ENCODE measurements at places on chromosomes 1 and 21. TPM values are rescaled to one million over a fixed set of nuclear protein-coding genes. Genes with fewer than 3 reads are reported as not detected.

The CASQ2 gene
- 0.12 TPM for total RNA-seq

The PTGS2 gene
- not detected for total RNA-seq

The CFHR1 gene
- total RNA-seq, result 0.56 TPM

The RGS16 gene
- total RNA-seq, result 6.4 TPM

The LEFTY2 gene
- total RNA-seq, result not detected

The SPATA45 gene
- 0.68 TPM for total RNA-seq

The SETDB1 gene
- 77.9 TPM for total RNA-seq

The SAMD13 gene
- 2.3 TPM for total RNA-seq

GRCh38 chr1:65844296-65844695 is 51.6 kb downstream of the PDE4B start:
- DNase-seq, result no peak

DNA sequence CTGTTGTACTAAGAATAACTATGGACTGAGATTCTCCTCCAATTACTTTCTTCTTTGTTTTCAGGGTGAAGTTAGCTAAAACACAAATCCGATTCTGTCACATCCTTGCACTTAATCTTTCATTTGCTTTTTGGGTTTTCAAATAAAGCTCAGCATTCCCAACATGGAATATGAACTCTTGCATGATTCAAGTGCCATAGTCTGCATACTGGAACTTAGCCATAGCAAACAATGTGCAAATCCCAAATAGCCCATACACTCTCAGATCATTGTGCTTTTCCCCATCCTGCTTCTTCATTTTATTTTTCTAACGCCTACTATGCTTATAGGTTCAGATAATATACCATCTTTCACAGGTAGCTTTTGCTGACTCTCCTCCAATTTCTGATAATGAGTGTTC is 455.8 kb upstream of the PRMT6 start:
- no peak for DNase-seq

DNA sequence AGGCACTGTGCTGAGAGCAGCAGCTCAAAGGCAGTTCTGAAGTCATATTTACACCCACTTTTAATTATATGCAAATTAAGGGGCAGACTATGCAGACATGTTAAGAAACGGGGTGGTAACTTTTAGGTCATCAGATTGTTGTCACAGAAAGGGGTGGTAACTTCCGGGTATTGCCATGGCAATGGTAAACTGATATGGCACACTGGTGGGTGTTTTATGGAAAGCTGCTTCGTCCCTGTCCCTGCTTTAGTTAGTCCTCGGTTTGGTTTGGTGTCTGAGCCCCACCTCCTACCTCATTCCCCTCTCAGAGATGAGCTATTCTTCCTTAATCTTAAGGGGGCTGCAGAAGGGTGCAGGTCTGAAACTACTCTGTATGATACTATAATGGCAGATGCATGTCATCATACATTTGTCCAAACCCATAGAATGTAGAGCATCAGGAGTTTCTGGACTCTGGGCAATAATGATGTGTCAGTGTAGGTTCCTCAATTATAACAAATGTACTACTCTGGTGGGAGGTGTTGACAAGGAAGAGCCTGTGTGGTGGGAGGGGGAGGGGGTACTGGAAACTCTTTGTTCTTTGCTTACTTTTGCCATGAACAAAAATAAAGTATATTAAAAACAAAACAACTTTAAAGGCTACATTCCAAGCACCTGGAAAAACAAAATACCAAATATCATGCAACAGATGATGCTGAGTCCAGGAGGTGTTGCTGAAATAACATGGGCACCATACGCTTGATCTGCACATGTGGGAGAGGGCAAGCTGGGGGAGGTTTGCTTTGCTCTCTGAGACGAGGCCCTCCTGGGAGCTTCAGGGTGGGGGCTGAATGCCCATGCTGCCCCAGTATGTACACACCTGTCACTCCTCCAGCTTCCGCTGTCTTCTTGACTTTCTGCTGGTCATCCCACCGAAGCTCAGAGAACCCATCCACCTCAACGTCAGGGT is 6.3 kb downstream of the PARP1 start:
- DNase-seq, result no peak

DNA sequence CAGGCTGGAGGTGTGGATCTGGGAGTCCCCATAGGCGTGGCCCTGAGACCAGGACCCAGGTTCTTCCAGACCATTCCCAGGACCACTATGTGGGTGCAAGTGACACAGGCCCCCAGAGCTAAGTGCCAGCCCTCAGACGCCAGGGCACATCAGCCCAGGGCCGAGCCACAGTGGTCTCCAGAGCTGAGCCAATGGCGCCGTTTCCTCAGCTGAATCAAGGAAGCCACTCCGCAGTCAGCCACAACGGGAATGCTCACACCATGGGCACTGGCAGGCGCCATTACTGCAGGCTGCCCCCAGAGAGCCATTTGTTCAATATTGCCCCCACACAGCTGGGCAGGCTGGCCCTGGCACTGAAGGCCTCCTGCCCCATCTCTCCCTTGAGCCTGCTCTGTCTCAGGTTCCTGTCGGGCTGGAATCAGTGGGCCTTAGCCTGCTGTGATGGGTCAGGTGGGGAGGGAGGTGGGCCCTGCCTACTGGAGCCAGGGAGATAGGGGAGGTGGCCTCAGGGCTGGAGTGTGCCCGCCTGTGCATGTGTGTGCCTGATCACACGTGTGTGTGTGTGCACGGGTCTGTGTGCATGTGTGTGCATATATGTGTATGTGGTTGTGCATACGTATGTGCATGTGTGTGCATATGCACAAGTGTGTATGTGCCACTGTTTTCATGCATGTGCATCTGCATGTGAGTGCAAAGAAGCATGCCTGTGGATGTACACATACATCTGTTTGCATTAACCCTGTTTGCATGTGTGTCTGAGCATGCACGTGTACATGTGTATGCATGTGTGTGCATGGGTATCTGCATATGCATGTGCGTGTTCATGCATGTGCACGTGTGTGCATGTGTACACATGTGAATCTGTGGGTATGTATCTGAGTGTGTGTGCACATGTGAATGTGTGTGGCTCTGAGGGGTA is 6.1 kb downstream of the GJC2 start:
- no peak for DNase-seq

- DNase-seq, result no peak
Observed at GRCh38 chr1:31241321-31241720, 1.6 kb upstream of the NKAIN1 start.

GRCh38 chr1:225815526-225816178 is 5.7 kb downstream of the EPHX1 start:
- DNase-seq, result no peak

DNA sequence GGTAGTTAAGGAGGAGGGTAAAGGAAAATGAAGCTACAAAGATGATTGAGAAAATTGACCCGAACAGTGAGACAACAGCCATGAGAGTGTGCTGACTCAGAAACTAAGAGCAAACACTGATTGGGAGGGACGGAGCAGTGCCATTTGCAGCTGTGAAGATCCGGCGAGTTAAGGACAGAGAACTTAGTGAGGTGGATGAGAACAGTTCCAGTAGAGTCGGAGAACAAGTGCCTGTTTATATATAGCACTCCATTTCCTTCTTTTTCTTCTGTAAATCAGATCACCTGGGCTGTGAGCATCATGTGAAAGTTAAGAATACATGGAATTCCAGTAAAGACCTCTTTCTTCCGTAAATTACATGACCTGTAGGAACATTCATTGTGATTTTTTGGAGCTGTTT is 145.7 kb downstream of the KCNK2 start:
- no peak for DNase-seq

DNA sequence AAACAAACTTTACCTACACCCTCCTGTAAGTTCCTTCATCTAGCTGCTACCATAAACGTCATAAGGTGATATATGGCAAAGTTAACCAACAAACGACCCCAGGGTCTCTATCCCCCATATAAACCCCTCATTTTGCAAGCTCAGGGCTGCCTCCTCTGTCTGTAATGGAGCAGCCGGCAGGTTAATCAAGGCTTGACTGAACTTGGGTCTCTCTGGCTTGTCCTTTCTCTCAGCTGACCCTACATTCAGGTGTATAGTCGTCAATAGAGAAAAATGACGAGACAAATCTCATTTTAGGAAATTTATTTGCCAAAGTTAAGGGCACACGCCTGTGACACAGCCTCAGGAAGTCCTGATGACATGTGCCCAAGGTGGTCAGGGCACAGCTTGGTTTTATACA is 67.4 kb downstream of the WDR4 start:
- no peak for DNase-seq

- DNase-seq, result no peak
Observed at GRCh38 chr1:161091093-161091492, 1.7 kb upstream of the NECTIN4 start.

GRCh38 chr1:171739656-171740055 is 2.2 kb downstream of the VAMP4 start:
- no peak for DNase-seq

DNA sequence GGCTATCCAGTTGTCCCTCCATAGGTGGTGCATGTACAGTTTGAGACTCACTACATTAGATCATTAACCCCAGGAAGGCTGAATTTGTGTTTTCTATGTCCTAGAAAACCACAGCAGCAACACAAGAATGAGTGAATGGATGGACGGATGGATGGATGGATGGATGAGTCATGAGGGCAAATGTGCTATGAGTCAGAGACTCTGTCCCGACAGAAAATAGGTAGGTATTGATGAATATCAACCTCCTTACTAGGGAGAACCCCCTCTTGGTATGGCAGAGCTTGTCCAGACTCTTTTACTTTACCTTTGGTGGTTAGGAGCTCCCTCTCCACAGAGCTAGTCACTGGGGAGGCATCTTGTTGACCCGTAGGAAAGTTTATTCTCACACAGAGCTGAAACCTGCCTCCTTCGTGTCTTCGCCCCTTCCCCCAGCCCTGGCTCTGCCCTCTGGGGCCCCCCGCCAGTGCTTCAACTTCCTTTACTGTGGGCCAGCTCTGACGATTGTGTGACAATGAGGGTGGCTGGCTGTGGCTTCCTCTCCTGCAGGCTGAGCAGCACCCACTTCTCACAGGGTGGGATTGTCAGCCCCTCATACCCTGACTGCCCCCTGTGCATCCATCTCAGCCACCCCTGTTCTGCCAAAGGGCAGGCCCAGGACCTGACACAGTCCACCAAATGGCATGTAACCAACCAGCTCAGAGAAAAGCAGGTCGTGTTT is 145.2 kb downstream of the FOXD2 start:
- DNase-seq, result no peak

DNA sequence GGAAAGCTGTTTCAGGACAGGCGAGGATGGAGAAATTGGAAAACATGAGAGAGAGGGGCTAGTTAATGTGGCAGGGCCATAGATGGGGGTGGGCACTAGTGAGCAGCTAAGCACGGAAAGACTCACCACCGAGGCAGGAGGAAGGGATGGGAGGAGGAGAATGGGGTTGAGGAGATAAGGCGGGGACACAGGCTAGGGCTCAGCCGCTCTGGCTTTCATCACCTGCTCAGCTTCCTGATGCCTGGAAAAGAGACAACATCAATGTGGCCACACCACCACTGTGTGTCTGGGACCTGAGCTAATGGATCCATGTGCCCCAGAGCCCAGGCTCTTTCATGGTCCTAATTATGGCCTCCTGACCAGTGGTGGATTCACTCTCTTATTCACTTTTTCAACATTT is 27.6 kb downstream of the PMVK start:
- DNase-seq, result no peak

GRCh38 chr1:222247081-222247480 is 300.8 kb downstream of the HHIPL2 start:
- no peak for DNase-seq

DNA sequence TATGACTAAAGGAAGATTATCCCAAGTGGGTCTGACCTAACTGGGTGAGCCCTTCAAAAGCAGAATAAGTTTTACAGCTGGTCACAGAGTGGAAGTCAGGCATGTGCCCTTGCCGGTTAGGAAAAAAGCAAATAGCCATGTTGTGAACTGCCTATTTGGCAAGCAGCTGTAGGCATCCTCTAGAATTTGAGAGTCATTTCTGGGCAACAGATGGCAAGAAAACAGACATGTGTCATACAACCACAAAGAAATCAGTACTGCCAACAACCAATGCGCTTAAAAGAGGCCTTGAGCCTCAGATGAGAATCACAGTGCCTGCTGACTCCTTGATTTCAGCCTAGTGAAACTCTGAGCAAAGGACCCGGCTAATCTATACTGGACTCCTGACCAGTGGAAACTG is 26.8 kb downstream of the LRRC53 start:
- no peak for DNase-seq

DNA sequence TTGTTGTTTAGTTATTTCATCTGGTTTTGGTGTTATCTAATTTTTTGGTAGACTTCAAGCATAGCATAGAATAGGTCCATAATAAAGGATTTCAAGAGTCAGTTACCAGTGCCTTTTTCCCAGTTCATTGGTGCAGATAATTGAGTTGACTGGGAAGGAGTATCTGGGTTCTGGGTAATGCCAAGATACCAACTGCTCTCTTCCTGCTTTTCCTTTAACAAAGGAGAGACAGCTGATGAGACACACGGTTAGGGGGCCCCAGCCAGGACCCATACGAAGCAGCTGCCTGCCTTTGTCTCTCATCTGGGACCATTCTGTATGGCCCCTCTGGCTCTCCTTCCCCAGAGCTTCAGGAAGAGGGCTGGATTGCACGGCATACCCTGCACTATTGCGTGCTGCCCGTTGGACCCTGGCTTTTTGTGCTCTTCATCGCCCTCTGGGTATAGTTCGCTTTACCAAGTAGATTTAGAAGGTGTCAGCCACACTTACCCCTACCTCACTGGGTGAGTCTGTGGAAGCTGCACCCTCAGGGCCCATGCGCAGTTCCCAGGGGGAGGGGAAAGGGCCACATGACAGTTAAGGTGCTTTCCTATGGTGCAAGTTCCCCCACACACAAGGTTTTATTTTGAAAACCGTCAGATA is 7.0 kb downstream of the NAV1 start:
- no peak for DNase-seq

DNA sequence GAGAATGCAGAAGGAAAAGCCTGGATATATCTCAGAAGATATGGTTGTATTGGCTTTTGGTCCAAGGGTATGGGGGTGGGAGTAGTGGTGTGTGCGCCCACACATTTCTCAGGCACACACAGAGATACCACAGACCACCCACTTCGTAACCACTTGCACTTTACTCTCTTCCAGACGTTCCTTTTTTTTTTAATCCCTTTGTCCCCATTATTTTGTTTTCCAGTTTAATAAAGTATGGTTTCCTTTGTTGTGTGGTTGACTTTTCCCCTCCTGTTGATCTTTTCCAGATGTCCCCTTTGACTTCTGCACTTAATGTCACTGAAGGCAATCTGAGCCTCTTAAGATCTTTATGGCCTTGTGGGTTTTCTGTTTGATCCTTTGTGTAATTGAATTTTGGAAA is 10.5 kb upstream of the TARS2 start:
- DNase-seq, result no peak

GRCh38 chr1:10778640-10779039 is 17.8 kb downstream of the CASZ1 start:
- DNase-seq, result no peak

DNA sequence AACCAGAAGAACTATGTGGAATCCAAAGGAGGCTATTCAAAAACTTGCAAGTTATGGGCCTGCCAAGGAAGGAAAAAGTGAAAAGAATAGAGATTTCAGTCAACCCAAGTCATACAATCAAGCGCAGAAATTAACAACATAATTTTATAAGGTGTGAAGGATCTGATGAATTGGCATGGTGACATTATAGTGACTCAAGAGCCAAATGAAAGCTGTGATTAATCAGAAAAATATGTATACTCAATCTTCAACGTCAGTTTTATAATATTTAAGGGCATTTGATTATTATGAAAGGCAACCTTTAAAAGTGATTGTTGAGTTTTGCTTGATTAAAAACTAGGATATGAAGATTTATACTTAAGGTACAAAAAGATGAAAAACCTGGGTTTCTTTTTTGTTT is 37.8 kb upstream of the THEM4 start:
- DNase-seq, result no peak

Data from neural crest cell (in vitro differentiated cells).